CD4-positive, alpha-beta T cell (primary cell): ENCODE measurements at places on chromosomes 4 and X. TPM values are rescaled to one million over a fixed set of nuclear protein-coding genes. Genes with fewer than 3 reads are reported as not detected.

The PPP1R2C gene
- not detected for total RNA-seq

The C4orf46 gene
- total RNA-seq = 2.6 TPM

The CFAP299 gene
- not detected for total RNA-seq

The ARX gene
- not detected for total RNA-seq

The SLC38A5 gene
- total RNA-seq = 8.3 TPM

The C1QTNF7 gene
- not detected for total RNA-seq

The MCF2 gene
- 1.1 TPM for total RNA-seq

The ARHGAP6 gene
- not detected for total RNA-seq

The STARD8 gene
- total RNA-seq = 0.22 TPM
